ENCODE measurements at places on chromosomes 7 and 10.
A peak's percentile ranks its signal among the peaks of the same experiment; 100 is the strongest.

GRCh38 chr10:48455055-48455391 lies 148.5 kb downstream of the MAPK8 start:
- DNase-seq: no peak

DNA sequence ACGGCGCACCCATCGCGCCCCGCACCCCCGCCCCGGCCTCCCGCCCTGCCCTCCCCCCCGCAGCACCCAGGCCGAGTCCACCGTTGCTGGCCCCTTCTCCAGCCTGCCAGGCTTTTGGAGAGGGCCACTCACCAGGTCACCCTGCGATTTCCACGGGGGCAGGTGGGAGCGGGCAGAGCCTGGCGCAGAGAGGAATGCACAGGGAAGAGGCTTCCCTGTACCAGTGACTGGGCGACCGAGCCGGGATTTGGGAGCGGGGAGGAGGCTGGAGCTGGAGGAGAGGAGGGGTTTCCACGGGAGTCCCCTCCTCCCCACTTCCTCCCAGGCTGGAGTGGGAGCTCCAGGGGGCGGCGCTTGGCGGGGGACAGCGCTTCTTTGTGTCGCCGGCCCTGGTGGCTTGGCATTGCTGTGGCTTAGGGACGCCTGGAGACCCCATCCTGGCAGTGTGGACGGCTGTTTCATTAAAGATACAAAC lies 19.3 kb downstream of the TCAF1 start:
- DNase-seq: peak; percentile 85

DNA sequence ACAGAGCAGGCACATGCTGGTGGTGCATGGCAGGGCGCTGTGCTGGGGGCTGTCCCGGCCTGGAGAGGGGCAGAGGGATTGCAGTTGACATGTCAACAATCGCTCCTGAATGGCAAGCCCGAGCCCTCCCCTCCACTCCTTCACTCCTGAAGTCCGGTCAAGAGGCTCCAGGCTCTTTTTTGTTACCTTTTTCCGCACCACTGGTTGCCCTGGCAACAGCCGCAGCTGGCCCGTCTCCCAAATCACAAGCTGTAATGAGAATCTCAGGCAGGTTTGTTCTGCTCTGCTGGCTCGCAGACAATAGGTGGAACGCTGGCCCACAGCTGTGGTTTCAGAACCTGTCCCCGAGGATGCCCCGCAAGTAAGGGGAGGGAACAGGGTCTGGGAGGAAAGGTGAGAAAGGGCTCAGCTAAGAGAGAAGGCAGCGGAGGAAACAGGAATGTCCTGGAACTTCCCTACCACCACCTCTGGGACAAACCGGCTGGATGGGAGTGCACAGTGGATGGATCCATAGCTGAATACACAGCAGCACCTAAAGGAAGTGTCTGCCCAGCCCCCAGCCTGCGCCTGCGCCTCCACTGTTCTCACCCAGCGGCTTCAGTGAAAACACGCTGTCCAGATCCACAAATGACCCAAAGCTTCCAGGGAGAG lies 58.9 kb downstream of the CALML3 start:
- peak; percentile 71 for DNase-seq

GRCh38 chr7:74269757-74270277 lies 15.6 kb upstream of the RFC2 start:
- DNase-seq: peak; percentile 63

GRCh38 chr10:49207936-49208487 lies 19.8 kb upstream of the TMEM273 start:
- no peak for DNase-seq

DNA sequence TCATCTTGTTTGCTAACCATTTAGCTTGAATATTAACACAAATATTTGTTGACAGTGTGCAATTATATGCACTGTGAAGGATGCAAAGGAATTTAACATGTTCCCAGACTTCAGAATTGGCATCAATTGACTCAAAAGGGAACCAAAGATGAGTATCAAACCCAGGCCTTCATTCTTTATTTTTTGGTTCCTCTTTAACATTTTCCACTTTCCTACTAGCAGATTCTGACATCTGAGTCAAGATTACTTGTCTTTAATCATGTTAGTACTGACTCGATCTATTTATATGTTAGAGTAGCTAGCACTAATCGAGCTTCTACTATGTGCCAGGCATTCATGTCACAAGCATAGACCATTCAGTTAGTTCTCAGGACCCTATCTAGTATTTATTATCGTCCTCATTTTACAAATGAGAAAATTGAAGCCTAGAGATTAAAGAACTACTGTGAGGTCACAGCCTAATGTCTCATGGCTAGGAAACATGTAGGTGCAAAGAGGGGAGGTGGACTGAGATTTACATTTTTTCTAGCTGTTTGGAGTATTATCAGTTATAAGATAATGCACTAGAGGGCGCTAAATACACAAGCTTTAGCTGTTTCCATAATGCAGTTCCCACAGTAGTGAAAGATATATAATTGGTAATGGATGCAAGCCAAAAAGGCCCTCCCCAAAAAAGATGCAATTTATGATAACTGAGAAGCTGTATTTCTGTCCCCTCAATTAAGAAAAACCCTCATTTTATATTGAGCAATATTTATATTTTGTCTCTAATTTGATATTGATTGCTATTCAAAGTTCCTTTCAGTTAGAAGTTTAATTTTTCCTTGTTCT lies 32.9 kb upstream of the KMT2E start:
- DNase-seq: no peak

GRCh38 chr7:5657901-5658300 lies 123.6 kb downstream of the RNF216 start:
- DNase-seq: no peak

DNA sequence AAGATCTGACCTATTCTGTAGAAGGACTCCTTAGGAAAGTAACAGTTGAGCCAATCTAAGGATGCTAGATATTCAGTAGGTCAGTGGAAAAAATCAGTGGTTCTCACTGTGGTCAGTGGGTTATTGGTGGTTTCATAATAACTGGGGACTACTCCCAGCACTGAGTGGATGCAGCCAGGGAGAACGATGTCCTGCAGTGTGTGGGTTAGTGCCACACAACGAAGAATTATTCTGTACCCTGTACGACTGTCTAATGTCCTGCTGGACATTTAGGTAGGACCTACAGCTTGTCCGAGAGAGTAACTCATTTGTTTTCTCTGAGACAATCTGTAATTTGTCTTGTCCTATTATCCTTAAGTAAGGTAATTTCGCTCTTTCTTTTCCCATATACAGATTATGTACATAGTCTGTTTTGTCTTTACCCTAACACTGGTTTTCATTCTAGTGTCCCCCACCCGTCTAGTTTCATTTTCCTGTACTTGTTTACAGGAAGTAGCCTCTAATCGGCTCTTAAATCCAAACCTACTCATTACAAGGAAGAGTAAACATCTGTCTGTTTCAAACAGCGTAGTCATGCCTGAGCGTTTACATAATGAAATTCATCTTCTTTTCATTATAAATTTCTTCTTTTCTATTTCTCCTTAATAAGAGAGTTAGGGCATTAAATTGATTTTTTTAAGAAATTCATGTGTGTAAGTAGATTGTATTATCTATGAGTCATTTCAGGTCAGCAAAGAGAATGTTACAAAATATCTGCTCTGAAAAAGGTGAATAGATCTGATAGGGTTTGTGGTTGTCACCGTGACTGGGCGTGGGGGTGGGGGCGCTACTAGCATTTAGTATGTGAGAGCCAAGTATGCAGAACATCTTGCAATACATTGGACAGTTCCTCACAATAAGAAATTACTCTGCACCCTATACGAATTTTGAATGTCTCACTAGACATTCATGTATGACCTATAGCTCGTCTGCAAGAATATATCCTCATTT lies 8.3 kb upstream of the ZC3HAV1L start:
- DNase-seq: no peak

DNA sequence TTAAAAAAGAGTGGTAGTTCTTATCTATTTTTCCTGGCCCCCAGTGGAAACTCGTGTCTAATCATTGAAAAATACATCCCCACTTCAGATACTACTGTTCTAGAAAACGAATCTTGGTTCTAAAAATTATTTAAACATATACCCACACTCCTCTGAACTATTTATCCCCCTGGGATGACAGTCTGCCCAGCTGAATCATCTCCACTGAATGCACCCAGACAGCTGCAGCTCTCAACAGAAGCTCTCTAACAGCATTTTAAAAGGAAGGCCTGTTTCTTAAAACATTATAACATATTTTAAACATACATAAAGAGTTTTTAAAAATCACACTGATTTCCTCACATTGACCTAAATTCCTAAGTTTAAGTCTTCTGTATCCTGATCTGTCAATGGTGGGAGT lies 544.6 kb upstream of the PHF14 start:
- DNase-seq: no peak

GRCh38 chr7:7956531-7957128 lies 12.0 kb upstream of the GLCCI1 start:
- no peak for DNase-seq

- no peak for DNase-seq
Observed at GRCh38 chr10:101848408-101848807, 4.8 kb upstream of the KCNIP2 start.

GRCh38 chr10:13668126-13668525 lies 81.4 kb downstream of the PRPF18 start:
- DNase-seq: no peak

DNA sequence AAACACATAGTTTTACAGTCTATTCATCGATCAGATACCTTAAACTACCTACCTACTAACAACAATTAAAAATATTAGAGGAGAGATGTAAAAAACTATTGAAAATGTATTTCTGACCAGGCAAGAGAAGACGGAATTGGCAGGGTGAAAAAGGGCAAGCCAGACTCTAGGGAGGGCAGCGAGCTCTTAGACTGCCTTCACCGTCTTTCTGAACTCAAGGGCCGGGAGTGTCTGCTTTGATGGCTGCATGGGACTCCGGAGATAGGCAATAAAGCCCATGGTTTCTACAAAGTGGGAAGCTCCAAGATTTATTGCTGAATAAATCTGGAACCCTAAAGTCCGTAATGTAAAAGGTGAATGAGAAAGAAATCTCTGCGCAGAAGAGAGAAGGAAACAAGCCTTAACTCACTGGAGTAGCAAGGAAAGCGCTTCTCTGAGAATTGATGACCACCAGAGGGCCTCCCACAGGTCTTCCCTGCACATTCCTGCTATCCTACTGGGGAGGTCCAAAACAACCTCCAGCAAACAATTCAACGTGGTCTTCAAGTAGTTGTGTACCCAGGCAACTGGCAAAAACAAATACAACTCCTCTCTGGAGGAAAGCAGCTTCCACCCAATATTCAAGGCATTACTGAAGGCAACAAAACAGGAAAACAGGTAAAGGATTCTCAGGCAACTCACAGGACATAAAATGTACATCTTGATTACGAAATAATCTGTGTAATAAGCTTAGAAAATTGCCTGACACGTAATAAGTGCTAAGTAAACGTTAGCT lies 181.3 kb downstream of the SDK1 start:
- peak; percentile 20 for DNase-seq

- DNase-seq: no peak
Observed at GRCh38 chr7:74283858-74284447, 5.3 kb upstream of the CLIP2 start.

GRCh38 chr7:102286237-102287110 lies at the start of gene SH2B2:
Gene SH2B2, plus strand, starts transcription at chr7:102286868. Its CDS starts 13,683 bp downstream, at chr7:102300551.
- DNase-seq: peak; percentile 96

GRCh38 chr7:69775231-69775771 lies 177.0 kb downstream of the AUTS2 start:
- no peak for DNase-seq

- no peak for DNase-seq
Observed at GRCh38 chr7:127447326-127447945, 54.9 kb upstream of the ZNF800 start.

- DNase-seq: no peak
Observed at GRCh38 chr10:71725998-71726579, 6.5 kb upstream of the C10orf105 start.
